Hematopoietic multipotent progenitor cell treated with erythropoietin and hydrocortisone succinate and interleukin-3 and kit ligand, for 6 days (in vitro differentiated cells): ENCODE measurements at places on chromosomes 2 and 18.

GRCh38 chr18:9139400-9140039 lies 2.9 kb downstream of the ANKRD12 start:
- no peak for DNase-seq

- no peak for DNase-seq
Measured at GRCh38 chr2:203631068-203631757, 75.2 kb upstream of the CD28 start.

DNA sequence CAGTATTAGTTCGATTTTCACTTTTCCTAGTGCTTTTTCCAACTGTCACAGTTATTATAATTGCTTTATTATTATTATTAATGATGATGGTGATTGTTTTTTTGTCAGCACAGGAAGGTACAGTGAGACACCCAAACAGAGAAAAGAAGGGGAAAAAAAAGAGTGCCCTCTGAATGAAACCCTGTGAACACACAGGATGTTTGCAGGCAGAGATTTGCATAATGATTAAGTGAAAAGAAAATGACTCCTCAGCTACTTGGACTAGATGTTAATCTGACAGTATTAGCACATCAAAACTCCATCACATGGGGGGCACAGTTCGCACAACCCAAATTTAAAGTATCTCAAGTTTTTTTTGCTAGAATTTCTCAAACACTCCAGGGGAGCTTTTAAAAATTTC lies 32.9 kb downstream of the ADD2 start:
- no peak for DNase-seq

DNA sequence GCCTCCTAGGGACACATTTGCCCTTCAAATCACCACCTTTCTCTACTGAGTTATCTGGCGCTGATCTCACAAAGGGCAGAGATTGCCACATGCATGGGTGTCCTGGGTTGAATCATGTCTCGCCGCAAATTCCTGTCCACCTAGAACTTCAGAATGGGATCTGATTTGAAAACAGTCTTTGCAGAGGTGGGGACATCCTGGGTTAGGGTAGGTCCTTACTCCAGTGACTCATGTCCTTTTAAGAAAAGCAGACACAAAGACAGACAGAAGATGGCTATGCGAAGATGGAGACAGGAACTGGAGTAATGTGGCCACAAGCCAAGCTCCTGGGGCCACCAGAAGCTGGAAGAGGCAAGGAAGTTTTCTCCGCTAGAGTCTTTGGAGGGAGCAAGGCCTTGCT lies 197.4 kb upstream of the SMIM21 start:
- no peak for DNase-seq

DNA sequence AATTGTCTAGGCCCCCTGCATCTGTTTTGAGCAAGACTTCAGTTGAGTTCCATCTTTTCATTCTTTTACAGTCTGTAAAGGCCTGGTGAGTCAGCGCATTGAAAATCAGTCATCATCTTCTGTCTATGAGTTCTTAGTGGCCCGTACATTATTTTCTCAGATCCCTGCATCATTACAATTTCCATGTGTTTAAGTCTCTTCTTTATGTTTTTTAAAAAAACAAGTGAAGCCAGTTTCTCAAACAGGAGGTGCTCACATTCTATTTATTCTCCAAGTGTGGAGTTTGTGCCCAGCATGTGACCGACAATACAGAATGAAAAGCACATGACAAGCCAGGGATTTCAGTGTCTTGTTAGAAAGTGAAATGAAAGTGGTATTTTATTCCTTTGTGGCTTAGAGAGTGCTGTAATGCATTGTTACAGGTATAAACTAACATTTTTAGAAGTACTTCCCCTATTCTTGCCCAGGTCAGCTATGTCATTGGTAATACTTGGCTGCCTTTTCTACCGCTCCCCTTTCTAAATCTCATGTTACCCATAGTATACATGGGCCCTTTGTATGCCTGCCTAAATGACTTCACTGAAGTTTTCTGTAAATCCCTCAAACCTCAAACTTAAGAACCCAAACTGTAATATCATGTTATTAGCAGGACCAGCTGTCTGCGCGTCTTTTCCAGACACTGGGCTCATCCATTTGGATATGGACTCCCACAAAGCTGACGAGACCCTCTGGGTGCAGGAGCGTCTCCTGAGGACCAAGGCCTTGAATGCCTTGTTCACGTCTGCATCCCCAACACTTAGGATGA lies 67.6 kb downstream of the FEZ2 start:
- no peak for DNase-seq

GRCh38 chr2:143819190-143819735 lies 690.0 kb downstream of the ARHGAP15 start:
- peak; percentile 8 for DNase-seq

DNA sequence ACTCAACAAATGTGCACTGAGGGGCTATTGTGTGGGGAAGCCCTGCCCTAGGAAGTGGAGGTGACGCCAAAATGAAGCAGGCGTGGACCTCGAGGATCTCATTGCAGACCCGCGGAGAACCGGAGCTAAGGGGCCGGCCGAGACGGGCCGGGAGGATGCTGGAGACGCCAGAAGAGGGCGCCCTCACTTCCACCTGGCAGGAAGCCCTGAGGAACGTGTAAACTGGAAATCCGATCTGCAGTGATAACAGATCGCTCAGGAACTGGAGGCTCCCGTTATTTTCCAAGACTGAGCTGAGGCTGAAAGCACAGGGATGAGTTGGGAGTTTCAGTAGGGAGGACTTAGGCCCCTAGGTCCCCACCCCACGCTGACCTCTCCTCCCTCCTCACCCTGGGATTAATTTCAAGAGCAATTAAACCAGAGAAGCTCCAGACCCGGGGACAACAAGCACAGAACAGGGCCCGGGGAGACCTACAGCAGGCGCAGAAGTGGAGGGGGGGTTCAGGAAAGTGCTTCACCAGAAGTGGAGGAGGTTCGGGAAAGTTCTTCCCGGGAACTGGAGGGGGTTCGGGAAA lies 7.7 kb upstream of the COL6A3 start:
- peak; percentile 61 for DNase-seq

- no peak for DNase-seq
Measured at GRCh38 chr2:20593072-20594034, 57.5 kb downstream of the HS1BP3 start.

- DNase-seq, result no peak
Measured at GRCh38 chr2:239288951-239289511, 111.8 kb downstream of the HDAC4 start.

- no peak for DNase-seq
Measured at GRCh38 chr2:63734510-63734909, 107.2 kb upstream of the UGP2 start.

DNA sequence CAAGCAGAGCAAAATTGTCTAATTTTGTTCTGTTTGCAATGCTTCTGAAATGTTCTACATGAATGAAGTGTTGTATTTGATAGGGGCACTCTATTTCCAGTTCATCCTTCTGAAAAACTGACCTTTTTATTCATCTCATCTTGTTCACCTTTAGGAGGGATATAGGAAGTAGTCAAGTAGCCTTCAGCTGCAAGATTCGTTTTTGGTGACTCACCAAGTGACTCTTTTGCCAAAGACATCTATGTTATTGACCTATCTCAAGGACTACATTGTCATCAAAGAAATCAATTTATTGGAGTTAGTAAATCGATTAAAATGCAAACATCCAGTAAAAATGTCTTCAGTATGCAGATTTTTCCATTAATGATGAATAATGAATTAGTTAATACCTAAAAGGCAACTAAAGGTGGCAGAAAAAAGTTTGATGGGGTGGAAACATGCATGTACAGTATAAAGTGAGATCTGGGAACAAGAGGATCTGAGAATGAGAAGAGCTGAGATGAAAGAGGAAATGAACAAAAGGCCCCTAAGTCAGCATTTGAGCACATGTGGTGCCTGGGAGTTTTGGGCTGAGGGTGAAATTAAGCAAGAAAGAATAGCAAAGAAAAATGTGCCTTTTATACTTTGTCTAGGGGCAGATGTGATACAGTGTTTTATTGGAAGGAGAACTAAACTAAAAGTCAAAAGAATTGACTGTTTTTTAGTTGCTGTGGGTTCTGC lies 255.1 kb upstream of the LINC00305 start:
- no peak for DNase-seq

DNA sequence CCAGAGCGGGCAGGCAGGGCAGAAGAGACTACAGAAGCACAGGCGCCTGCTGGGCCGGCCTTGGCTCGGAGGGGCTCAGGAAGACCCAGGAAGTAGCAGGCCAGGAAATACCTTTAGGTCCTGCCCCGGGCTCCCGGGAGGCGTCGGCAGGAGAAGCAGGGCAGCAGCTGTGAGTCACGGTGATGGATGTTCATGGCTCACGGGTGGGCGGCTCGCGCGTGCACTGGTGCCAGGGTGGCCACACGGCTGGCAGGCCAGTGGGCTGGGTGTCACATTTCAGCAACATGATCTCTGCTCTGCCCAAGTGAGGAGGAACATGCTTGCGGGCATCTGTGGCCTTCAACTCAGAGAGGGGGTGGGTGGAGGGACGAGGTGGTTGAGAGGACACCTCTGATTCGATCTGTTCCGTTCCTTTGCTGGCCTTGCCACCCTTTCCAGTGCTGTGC lies 139.3 kb downstream of the KLHL29 start:
- DNase-seq, result no peak

DNA sequence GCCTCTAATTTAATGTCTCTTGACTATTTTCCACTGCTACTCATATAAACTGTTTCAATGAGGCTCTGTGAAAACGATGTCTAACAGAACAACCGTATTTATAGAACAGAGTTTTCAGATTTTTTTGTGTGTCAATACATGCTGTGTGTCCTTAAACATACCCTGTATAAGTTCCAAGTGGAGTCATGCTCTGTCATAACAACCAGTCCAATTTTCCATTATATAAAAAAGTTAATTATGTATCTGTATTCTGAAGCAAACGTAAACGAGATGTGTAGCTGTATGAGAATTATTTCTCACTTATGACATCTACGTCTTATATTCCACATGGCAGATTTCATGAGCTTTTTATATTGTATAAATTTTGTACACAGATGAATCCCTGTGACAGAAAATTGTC lies 13.9 kb upstream of the GULP1 start:
- DNase-seq, result no peak

- DNase-seq, result no peak
Measured at GRCh38 chr2:26562811-26563645, 78.1 kb downstream of the CIB4 start.

- no peak for DNase-seq
Measured at GRCh38 chr2:239677453-239678185, 276.8 kb upstream of the HDAC4 start.

GRCh38 chr2:22253171-22253570 lies 1129.4 kb downstream of the TDRD15 start:
- no peak for DNase-seq

DNA sequence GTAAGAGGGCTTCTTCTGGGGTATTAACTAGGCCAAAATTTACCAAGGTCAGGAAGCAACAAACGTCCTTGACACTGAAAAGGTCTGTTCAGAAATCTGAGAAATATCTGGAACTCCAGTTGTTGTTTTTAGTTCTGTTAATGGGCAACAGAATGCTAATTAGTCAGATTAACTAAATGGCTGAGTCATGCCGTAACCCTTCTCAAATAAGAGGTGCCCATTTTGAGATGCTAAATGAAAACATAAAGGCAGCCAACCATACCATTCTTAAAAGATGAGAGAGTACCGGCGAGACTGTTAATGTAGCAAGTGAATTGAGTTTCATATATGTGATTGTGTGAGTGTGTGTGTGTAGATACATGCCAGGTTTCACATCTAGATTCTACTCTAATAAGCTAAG lies 147.9 kb upstream of the GAREM1 start:
- no peak for DNase-seq

DNA sequence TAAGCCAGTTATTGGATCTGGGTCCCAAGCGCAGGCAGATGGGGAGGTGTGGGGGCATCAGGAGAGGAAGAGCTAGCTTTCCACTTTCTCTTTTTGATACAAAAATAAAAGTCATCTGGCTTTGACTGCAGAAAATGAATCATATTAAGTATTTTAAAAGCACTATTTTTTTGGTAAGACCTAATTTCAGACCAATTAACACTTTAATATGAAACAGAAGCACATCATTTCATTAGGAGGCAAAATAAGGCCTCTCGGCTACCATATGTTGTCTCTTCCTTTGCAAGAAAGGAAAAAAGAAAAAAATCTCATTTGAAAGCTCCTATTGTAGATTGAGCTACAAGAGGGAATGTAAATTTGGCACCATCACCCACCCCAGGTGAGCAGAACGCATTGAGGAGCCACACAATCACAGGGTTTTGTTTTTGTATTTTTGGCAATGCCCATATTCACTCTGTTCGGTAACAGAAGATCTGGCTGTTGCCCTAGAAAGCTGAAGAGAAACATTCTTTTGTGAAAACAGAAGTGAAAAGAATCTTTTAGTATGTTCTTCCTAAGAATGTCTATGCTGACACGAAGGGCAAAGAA lies 390.7 kb upstream of the ETAA1 start:
- DNase-seq, result no peak
